ENCODE measurements at places on chromosomes 12 and 14.
A peak's percentile ranks its signal among the peaks of the same experiment; 100 is the strongest.

DNA sequence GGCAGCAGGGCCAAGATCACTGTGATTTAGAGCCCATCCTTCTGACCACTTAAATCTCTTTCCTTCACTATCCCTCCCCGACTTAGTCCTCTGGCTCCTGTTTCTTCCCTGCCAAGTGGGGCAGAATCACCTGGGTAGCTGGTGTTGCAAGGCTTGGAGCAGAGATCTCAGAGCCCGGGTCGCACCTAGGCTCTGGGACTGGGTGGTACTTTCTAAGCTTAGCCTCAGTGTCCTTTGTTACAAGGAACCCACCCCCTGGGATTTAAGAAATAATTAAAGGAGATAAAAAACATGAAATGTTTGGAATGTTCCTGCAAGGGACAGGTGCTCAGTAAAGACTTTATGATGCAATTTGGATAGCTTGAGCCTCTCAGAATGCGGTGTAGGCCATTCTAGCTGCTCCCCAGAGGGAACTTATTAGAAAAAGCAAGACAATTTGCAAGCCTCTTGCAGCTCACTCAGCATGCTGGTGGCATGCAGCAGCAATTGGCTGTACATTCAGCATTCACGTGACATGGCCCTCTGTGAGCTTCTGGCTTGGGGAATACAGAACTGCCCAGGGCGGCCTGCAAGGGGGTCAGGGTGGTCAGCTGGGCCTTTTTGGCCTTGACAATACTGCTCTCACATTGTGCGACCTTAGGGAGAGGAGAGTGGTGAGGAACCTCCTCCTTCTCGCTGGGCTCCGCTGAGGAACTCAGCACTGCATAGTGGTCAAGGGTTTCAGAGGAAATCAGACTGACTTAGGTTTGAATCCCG is 16.8 kb downstream of the C14orf132 start:
- DNase-seq: no peak

- DNase-seq: no peak
Observed at GRCh38 chr14:23020143-23021128, 10.5 kb upstream of the C14orf93 start.

GRCh38 chr12:102958073-102958829 is 777 bp downstream of the ASCL1 start:
- peak; percentile 40 for DNase-seq

DNA sequence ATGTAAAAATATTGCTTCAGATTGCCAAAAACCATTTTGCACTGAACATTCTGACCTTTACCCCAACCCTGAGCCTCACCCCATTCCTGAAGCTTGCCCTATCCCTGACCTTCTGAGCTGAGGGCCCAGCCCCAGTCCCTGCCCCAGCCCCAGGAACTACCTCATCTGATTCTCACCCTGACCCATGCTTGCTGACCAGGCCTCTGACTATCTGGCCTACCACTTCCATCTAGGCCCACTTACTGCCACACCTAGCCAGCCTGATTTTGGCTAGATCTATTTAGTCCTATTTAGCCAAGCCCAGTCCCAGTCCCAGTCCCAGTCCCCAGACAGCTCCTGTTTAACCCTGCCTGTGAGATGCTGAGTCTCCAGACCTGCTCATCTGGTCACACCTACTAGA is 33.6 kb downstream of the OR10P1 start:
- no peak for DNase-seq

DNA sequence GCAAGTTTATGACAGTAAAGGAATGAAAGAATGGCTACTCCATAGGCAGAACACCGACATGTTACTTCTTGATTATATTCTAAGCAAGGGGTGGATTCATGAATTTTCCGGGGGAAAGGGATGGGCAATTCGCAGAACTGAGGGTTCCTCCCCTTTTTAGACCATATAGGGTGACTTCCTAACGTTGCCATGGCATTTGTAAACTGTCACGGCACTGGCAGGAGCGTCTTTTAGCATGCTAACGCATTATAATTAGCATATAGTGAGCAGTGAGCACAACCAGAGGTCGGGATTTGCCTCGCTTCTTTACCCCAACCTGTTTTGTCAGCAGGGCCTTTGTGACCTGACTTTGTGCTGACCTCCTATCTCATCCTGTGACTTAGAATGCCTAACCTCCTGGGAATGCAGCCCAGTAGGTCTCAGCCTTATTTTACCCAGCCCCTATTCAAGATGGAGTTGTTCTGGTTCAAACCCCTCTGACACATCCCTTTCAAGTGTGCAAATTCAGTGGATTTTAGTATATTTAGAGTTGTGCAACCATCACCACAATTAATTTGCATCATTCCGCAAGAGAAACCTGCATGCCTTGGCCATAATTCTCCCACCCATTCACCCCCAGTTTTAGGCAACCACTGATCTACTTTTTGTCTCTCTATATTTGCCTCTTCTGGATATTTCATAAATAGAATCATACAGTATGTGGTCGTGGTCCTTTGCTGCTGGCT is 27.4 kb downstream of the PALS1 start:
- DNase-seq: peak; percentile 7

GRCh38 chr14:32249780-32250179 is 46.7 kb upstream of the RNU6-8 start:
- peak; percentile 78 for DNase-seq

- DNase-seq: no peak
Observed at GRCh38 chr12:132872073-132872855, 15.1 kb downstream of the CHFR start.

DNA sequence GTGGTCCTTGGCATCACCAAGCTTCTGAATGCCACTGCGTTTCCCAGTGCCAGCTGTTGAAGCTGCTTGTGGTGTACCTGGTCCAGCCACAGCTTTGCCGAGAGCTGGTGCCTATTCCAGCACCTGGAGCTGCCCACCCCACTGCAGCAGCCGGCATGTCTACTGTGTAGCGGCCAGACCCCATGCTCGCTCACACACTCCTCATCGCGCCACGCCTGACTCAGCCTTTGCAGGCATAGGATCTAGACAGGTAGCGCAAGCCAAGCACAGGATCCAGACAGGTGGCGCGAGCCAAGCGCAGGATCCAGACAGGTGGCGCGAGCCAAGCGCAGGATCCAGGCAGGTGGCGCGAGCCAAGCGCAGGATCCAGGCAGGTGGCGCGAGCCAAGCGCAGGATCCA is 11.6 kb upstream of the ZNF605 start:
- DNase-seq: no peak

DNA sequence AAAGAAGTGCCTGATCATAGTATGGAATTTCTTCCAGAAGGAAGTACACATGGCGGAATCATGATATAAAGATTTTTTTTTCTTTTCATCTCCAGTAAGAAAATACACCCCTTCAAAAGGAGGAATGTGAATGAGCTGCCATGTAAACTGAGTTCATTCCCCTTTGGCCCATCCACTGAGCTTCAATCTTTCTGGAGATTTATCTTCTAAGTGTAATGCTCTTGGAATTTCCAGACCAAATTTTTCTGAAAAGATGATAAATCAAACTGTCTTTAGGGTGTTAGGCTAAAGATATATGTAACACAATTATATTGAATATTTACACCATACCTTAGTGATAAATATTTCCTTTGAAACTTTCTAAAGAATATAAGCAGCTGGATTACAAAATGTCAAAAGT is 5.2 kb downstream of the DCN start:
- DNase-seq: no peak

Data from epithelial cell of esophagus (primary cell).